ENCODE measurements at places on chromosomes 7 and 10. TPM values are rescaled to one million over a fixed set of nuclear protein-coding genes. Genes with fewer than 3 reads are reported as not detected.

CTAGE8 gene
- total RNA-seq: 9.9 TPM

GRCh38 chr10:71419002-71419540, 22.4 kb downstream of the CDH23 start:
- H3K4me3 ChIP-seq: no peak overlapping the region
- no peaks in the 10 kb centered on the region for H3K36me3 ChIP-seq
- no peak for DNase-seq
- H3K27me3 ChIP-seq: no peaks in the 10 kb centered on the region
- no peak overlapping the region for H3K27ac ChIP-seq

GRCh38 chr10:78630944-78631838, 437.6 kb upstream of the ZMIZ1 start:
- no peak for DNase-seq
- H3K4me1 ChIP-seq: peaks cover 23% of the 10 kb centered on the region
- H3K36me3 ChIP-seq: no peaks in the 10 kb centered on the region
- no peak overlapping the region for H3K27ac ChIP-seq
- H3K27me3 ChIP-seq: no peaks in the 10 kb centered on the region

GHRHR gene
- not detected for total RNA-seq

DNA sequence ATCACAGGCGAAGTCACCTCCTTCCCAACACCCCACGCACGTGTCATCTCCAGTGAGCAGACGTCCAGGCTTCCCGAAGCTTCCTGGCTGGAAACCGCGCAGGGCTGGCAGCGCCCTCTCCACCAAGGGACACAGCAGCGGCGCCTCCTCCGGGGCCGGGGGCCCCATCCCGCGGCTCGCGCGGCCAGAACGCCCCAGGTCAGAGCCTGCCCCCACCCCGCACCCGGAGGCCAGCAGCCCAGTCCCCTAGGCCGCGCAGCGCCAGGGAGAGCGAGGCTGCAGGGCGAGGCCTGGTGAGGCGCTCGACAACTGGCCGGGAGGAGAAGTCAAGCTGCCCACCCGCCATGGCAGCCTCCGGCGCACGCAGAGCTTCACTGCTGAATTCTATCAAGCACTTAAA, 247.0 kb downstream of the SEMA3D start:
- H3K27ac ChIP-seq: no peak overlapping the region
- H3K27me3 ChIP-seq: no peaks in the 10 kb centered on the region
- H3K36me3 ChIP-seq: no peaks in the 10 kb centered on the region
- no peak overlapping the region for H3K4me3 ChIP-seq

MAGI2 gene
- 1.6 TPM for total RNA-seq

DNA sequence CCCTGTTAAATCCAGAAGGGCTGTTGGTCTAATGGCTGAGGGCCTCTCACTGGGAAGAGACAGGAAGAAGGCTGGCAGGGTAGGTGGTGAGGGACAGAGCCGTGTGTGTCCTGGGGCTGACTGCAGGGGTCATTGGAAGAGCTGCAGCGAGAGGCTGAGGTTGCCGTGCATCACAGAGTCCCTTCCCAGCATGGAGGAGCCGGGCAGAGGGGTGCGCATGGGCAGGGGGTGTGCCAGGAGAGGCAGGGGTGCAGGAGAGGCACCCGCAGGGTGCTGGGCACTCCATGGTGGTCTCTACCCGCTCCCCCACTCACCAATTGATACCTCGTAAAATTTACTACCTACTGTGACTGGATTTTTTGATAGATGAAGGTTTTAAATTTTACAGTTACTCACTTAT, 124.3 kb downstream of the ACTR3B start:
- H3K27ac ChIP-seq: no peak overlapping the region
- H3K4me1 ChIP-seq: no peaks in the 10 kb centered on the region
- no peak overlapping the region for H3K4me3 ChIP-seq
- no peaks in the 10 kb centered on the region for H3K36me3 ChIP-seq
- no peak for DNase-seq

GRCh38 chr7:88146616-88147015, 73.2 kb downstream of the SRI start:
- H3K27me3 ChIP-seq: no peaks in the 10 kb centered on the region
- DNase-seq: no peak
- no peaks in the 10 kb centered on the region for H3K36me3 ChIP-seq
- no peak overlapping the region for H3K4me3 ChIP-seq
- no peak overlapping the region for H3K27ac ChIP-seq

OR2A1 gene
- total RNA-seq: not detected

- H3K4me1 ChIP-seq: peaks cover 4% of the 10 kb centered on the region
- DNase-seq: no peak
- no peak overlapping the region for H3K27ac ChIP-seq
- no peaks in the 10 kb centered on the region for H3K36me3 ChIP-seq
Observed at GRCh38 chr7:157016352-157017041, 6.0 kb upstream of the MNX1 start.

- H3K27me3 ChIP-seq: no peaks in the 10 kb centered on the region
- H3K4me1 ChIP-seq: 0 out of 2 replicates have a peak, but pooled peaks cover 3% of the 10 kb centered on the region
- H3K4me3 ChIP-seq: no peak overlapping the region
- no peaks in the 10 kb centered on the region for H3K36me3 ChIP-seq
- DNase-seq: no peak
- H3K27ac ChIP-seq: no peak overlapping the region
Observed at GRCh38 chr7:107641676-107642075, 19.0 kb upstream of the SLC26A4 start.

DNA sequence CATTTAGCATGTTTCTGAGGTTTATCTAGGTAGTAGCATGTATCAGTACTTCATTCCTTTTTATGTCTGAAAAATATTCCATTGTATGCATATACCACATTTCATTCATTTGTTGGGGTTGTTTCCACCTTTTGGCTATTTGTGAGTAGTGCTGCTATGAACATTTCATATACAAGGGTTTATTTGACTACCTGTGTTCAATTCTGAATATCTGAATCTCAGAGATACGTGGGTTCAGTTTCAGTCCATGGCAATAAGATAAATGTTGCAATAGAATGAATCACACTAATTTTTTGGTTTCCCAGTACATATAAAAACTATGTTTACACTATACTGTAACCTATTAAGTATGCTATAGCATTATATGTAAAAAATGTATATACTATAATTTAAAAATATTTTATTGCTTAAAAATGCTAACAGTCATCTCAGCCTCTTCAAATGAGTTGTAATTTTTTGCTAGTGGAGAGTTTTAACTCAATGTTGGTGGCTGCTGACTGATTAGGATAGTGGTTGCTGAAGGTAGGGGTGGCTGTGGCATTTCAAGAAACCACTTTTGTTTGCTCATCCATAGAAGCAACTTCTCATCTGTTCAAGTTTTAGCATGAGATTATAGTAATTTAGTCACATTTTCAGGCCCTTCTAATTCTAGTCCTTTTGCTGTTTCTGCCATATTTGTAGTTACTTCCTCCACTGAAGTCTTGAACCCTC, 13.9 kb downstream of the PLEKHA1 start:
- no peak for DNase-seq
- no peaks in the 10 kb centered on the region for H3K4me1 ChIP-seq
- H3K4me3 ChIP-seq: no peak overlapping the region
- H3K36me3 ChIP-seq: no peaks in the 10 kb centered on the region

POLR2J2 gene
- 16.4 TPM for total RNA-seq

DNA sequence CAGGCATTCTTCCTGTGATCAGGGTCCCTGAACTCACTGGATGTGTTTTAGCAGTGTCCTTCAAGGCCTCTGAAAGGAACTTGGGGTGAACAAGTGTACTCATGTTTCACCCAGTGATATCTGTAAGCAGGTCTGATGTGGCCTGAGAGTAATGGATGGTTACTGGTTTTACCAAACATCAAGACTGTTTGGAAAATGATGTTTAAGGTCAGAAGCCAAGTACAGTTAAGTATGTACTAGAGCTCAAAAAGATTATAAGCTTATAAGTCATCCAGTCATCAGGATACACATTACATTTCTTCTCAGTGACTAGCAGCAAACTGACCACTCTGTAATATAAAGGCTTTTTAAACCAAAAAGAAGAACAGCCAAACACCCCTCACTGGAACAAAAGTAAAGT, 79.8 kb upstream of the PTN start:
- H3K27ac ChIP-seq: no peak overlapping the region
- H3K36me3 ChIP-seq: no peaks in the 10 kb centered on the region
- DNase-seq: no peak
- H3K27me3 ChIP-seq: no peaks in the 10 kb centered on the region

SFXN3 gene
- 35.2 TPM for total RNA-seq

- no peak for DNase-seq
- no peaks in the 10 kb centered on the region for H3K4me1 ChIP-seq
- no peak overlapping the region for H3K4me3 ChIP-seq
- no peaks in the 10 kb centered on the region for H3K36me3 ChIP-seq
- H3K27ac ChIP-seq: no peak overlapping the region
- H3K27me3 ChIP-seq: no peaks in the 10 kb centered on the region
Observed at GRCh38 chr7:37916017-37916672, 472 bp downstream of the SFRP4 start.

GRCh38 chr7:44259547-44260457, 59.0 kb downstream of the YKT6 start:
- no peak overlapping the region for H3K27ac ChIP-seq
- no peak for DNase-seq
- H3K36me3 ChIP-seq: no peaks in the 10 kb centered on the region
- no peak overlapping the region for H3K4me3 ChIP-seq

DNA sequence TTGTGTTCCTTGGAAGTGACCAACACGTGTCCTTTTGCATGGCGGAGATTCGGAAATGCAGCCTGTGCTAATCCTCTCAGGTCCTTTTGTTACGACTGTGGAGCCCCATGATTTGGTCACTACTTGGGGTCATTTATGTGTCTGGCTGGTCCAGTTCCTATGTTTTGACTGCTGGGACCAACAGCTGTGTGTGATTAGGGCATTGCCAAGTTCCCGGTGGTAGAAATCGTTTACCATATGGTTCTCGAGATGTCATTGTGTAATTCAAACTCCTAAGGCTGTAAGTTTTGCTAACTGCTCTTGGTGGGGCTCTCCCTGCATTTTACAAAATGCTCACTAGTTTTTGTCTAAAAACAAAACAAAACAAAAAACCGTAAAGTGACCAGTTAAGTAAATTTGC, 62.0 kb downstream of the CCNY start:
- H3K27me3 ChIP-seq: no peaks in the 10 kb centered on the region
- H3K4me3 ChIP-seq: no peak overlapping the region
- no peak overlapping the region for H3K27ac ChIP-seq
- H3K4me1 ChIP-seq: no peaks in the 10 kb centered on the region
- no peak for DNase-seq

TMEM139 gene
- total RNA-seq: 131 TPM

GPNMB gene
- 13.3 TPM for total RNA-seq

DNA sequence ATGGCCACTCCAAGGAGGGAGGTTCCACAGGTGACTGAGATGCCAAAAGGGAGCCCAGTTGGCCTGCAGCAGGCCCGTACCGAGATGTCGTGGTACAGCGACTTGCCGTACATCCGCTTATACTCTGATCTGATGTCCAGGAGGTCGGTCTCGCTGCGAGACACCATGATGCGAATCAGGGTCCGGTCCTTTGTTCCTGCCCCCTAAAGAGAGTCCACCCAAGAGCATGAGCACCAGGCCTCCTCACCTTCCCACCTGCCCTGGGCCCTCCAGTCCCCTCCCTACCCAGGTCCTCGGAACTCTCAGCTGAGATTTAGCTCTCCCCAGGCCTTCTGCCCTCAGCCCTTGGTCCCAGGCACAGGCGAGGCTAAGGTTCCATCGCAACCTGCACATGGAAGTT, 25.0 kb downstream of the PLAC9 start:
- no peak for DNase-seq
- H3K27ac ChIP-seq: no peak overlapping the region
- no peak overlapping the region for H3K4me3 ChIP-seq

- no peaks in the 10 kb centered on the region for H3K27me3 ChIP-seq
- H3K36me3 ChIP-seq: no peaks in the 10 kb centered on the region
- H3K27ac ChIP-seq: no peak overlapping the region
- DNase-seq: no peak
Observed at GRCh38 chr7:1019255-1019785, 25.0 kb upstream of the GPR146 start.

WNT2 gene
- not detected for total RNA-seq

GIMAP6 gene
- not detected for total RNA-seq

TWIST1 gene
- 1.0 TPM for total RNA-seq

DNA sequence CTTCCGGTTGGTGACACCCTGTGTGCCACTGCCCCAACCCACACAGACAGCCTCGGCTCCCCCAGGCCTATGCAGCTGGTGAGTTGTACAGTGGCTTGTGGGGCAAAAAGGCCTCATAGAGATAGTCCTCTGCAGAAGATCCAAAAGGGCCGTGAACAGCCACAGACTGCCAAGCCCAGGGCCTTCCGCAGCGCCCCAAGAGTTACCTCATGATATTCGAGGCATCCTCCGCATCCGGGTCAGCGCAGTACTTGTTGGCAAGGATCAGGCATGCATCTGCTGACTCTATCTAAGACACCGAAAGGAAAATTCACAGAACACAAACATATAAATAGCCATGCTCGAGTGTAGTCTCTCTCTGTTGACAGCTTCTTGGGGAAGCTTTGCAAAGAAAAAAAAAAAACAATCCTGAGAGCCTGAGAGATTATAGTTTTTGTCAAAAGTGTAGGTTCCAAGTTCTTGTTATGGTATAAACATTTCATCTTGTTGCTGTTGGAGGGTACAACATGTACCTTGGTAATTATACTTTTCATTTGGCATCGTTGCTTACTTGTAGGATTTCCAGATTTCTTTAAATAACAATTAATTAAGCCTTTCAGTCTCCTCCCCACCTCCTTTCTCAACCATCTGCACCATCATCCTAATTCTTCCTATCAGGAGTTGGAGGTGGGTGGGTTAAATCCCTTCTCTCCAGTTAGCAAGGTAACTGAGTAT, 553.0 kb downstream of the KCNMA1 start:
- no peak overlapping the region for H3K4me3 ChIP-seq
- H3K36me3 ChIP-seq: no peaks in the 10 kb centered on the region
- H3K27ac ChIP-seq: no peak overlapping the region
- H3K4me1 ChIP-seq: no peaks in the 10 kb centered on the region

DNA sequence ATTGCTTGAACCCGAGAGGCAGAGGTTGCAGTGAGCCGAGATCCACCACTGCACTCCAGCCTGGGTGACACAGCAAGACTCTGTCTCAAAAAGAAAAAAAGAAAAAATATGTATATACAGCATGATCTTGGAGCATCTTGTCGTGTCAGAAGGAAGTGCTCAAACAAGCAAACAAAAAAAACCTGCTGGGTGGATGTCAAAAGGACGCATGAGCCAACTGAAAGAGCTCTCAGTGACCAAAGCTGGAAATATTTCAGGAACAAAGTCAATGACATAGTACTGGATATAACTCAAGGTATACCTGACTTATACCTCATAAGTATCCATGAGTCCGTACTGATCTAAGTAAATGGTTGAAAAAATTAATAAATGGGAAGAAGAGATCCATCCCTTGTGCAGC, 94.6 kb upstream of the ANLN start:
- H3K36me3 ChIP-seq: peaks cover 12% of the 10 kb centered on the region
- H3K4me1 ChIP-seq: peaks cover 21% of the 10 kb centered on the region
- no peak overlapping the region for H3K4me3 ChIP-seq
- no peak overlapping the region for H3K27ac ChIP-seq
- DNase-seq: peak; percentile 56

DNA sequence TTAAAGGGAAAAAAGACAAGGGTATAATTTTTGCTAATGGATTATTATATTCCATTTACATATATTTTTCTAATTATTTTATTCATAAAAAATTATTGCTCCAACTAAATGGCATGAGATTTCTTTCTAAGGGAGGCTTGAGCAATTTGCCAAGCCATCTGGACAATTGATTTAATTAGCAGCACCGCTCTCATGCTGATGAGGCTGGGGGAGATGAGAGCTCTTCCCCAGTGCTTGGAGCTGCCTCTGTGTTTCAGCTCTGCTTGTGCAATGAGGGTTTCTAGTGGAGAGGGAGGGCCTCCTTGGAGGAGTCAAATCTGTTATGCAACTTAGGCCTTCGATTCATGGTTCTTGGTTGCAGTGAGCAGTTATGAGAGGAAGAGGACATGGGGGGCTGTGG, 574.3 kb downstream of the TCERG1L start:
- H3K4me3 ChIP-seq: no peak overlapping the region
- no peaks in the 10 kb centered on the region for H3K4me1 ChIP-seq
- H3K27me3 ChIP-seq: peaks cover 1% of the 10 kb centered on the region
- no peaks in the 10 kb centered on the region for H3K36me3 ChIP-seq
- no peak for DNase-seq
